ENCODE measurements at places on chromosomes 7 and 10. TPM values are rescaled to one million over a fixed set of nuclear protein-coding genes. Genes with fewer than 3 reads are reported as not detected.

GRCh38 chr7:22413211-22413610 is 56.3 kb upstream of the RAPGEF5 start:
- no peak for DNase-seq
- H3K27me3 ChIP-seq = peaks cover 15% of the 10 kb centered on the region
- no peaks in the 10 kb centered on the region for H3K4me1 ChIP-seq
- H3K4me3 ChIP-seq = no peak overlapping the region
- H3K36me3 ChIP-seq = no peaks in the 10 kb centered on the region
- H3K27ac ChIP-seq = no peak overlapping the region

- no peak for DNase-seq
- no peaks in the 10 kb centered on the region for H3K36me3 ChIP-seq
- no peaks in the 10 kb centered on the region for H3K4me1 ChIP-seq
- no peak overlapping the region for H3K4me3 ChIP-seq
- H3K27ac ChIP-seq = no peak overlapping the region
- H3K27me3 ChIP-seq = peaks cover 9% of the 10 kb centered on the region
Observed at GRCh38 chr7:142876236-142876960, 9.1 kb downstream of the TRPV6 start.

The NPTX2 gene
- not detected for total RNA-seq

DNA sequence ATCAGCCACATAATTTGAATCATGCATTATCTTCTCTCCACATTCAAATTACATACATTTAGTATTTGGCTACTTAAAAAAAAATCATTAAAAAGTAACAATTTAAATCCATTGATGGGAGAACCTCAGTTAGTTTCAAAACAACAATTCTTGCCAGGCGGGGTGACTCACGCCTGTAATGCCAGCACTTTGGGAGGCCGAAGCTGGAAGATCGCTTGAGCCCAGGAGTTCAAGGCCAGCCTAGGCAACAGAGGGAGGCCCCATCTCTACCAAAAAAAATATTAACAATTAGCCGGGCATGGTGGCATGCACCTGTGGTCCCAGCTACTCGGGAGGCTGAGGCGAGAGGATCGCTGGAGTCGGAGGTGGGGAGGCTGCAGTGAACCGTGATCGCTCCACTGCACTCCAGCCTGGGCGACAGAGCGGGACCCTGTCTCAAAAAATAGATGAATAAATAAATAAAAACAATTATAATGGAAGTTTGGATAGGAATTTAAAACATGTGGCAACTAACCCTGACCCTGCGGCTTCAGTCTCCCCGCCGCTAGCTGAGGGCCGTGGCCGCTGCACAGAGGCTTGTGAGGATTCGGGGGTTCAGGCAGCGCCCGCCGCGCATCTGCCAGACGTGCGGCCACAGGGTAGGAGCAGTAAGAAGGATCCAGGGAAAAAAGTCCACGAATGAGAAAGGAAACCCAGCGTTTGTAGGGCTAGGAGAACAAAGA is 1.1 kb upstream of the CSGALNACT2 start:
- no peak for DNase-seq
- H3K27ac ChIP-seq = peak overlapping the region; percentile 96
- peaks cover 60% of the 10 kb centered on the region for H3K4me1 ChIP-seq
- peaks cover 22% of the 10 kb centered on the region for H3K36me3 ChIP-seq
- no peaks in the 10 kb centered on the region for H3K27me3 ChIP-seq

The ZNF365 gene
- total RNA-seq = not detected
